ENCODE measurements at places on chromosomes 11 and 22. TPM values are rescaled to one million over a fixed set of nuclear protein-coding genes. Genes with fewer than 3 reads are reported as not detected.
A peak's percentile ranks its signal among the peaks of the same experiment; 100 is the strongest.

GRCh38 chr22:37996079-37996478 is 11.7 kb upstream of the SOX10 start:
- DNase-seq: no peak

Gene ELFN2
- 1.3 TPM for polyA plus RNA-seq

GRCh38 chr22:42294034-42294985 is 23.9 kb upstream of the TCF20 start:
- no peak for DNase-seq

Gene SCUBE1
- 1.1 TPM for polyA plus RNA-seq

- DNase-seq: no peak
Measured at GRCh38 chr22:47029244-47030074, 267.0 kb downstream of the TBC1D22A start.

Gene OR51G1
- polyA plus RNA-seq: not detected

Gene ANKRD13D
- polyA plus RNA-seq: 33.2 TPM

Gene ZP1
- not detected for polyA plus RNA-seq

DNA sequence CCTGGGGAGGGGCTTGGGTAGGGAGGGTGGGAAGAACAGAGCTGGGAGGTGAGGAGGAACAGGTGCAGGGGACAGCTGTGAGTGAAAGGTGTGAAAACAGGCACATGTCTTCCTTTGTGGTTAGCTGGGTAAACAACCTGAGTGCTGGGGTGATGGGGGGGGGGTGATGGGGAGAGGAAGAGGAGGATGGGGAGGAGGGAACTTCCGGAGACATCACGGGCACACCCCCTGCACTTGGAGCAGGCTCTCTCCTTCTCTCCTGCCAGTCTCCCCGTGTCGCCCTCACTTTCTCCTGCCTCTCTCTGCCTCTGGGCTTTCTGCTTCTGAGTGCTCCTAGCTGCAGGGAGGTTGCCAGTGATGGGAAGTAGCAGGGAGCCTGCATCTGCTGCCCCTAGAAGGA is 8.8 kb downstream of the CXCR5 start:
- no peak for DNase-seq

Gene STIP1
- polyA plus RNA-seq: 196 TPM

GRCh38 chr11:59559886-59560285 is 48.5 kb downstream of the OR4D9 start:
- DNase-seq: no peak

DNA sequence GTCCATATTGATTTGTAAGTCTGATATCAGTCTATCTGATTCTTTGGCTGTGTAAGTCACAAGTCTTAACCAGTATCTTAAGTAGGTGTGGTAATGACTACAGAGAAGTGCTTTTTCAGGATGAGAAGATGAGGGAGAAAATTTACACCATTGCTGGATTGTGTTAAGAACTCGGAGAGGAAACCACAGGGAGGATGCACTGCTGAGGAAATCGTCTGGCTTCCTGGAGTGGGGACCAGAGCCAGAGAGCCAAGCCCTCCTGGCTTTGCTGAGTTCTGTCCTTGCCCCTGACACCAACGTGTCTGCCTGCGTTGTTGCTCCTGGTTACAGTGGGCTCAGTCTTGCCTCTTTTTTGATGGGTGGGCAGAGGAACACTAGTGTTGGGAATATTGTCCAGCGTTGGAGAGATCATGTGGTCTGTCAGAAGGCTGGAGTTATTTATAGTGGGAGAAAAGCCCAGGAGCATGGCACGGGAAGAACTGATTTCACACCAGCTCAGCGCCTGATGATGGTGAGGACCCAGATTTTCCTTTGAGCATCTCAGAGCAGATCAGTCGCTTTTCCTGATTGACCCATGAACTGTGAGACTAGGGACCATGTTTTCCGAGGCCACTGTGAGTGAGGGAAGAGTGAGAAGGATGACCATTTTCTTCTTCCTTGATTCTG is 29.6 kb downstream of the MARK2 start:
- no peak for DNase-seq

GRCh38 chr11:61861634-61862033 is 29.7 kb downstream of the FADS3 start:
- no peak for DNase-seq

GRCh38 chr11:126438272-126438671 is 82.8 kb downstream of the ST3GAL4 start:
- no peak for DNase-seq

Gene KRTAP5-1
- polyA plus RNA-seq: not detected

- DNase-seq: no peak
Measured at GRCh38 chr22:43090130-43090789, 1.1 kb upstream of the TTLL1 start.

GRCh38 chr11:79430280-79430679 is 10.6 kb downstream of the TENM4 start:
- DNase-seq: no peak

Gene ANKK1
- polyA plus RNA-seq: 0.22 TPM

DNA sequence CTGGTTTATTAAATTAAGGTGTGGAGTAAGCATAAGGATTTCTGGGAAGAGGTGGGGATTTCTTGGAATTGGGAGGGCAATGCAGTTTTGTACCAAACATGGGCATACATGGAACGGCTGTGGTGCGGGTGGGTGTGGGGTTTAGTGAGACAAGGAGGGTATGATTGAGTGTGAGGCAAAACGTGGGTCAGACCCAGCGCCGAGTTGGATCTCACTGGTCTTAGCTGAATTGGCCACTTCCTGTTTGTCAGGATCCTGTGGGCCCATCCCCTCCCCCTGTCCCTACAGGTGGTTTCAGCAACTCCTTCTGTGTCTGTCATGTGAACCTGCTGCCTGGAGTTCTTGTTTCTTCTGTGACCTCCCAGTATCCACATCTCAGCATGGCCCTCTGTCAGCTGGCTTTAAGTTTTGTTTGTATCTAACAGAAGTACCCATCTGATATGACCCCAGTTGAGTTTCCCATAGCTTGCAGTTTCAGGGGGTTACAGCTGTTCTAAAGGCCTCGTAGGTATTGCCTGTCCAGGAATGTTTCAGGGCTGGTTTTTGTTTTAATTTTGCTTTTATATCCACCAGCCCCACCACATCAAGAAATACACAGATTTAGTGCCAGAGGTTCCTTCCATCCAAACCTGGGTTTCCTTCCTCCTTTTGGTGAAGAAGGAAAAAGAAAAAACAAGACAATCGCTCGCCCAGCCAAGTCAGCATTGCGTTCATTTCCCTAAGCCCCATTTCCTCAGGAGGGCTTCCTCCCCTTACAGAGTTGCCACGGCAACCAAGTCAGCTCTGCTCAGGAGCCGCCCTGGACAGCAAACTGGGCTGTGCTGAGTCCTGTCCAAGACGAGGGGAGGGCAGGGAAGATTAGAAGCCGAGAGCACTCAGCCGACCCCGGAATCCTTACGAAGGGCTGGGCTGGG is 6.0 kb downstream of the APOL1 start:
- peak; percentile 44 for DNase-seq

DNA sequence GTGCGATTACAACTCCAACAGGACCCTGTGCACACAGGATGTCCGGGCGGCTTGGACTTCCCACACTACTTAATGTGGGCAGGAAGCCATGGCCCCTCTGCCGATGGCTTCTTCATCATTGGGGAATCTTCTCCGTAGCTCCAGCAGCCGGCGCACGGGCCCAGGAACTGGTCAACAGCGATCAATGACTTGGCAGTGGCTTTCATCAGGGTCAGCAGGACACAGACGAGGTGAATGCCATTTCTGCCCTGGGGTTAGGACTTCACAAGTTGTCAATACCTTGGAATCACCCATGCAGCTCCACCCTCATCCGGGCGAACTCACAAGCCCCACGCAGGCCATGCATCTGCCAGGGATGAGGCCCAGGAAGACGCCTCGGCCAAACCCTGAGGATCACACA is 645.7 kb downstream of the BRD1 start:
- no peak for DNase-seq

DNA sequence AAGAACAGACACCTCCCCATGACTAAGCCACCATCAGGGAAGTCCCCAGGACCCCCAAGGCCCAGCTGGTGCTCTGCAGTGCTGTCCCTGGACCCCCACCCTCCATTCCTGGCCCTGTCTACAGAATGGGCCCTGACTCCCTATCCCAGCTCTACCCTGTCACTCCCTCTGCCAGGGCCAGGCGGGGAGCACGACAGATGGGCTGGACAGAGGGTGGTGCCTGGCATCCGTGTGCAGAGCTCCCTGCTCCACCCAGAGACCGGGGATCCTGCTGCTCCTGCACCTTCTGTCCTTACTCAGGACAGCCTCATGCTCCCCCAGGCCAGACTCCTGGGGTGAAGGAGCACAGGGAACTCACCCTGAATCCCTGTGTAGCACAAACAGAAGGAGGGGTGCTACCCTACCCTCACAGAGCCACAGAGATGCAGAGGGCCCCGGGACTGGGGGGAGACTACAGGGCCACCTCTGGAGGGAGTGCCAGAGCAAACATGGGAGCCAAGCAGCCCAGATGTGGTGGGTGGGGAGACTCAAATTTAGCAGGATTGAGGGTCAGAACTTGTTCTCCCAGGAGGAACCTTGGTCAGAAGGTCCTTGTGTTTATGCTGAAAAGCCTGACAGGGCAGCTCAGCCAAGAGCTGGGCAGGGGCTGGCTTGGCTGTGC is 2.0 kb downstream of the ARVCF start:
- no peak for DNase-seq

DNA sequence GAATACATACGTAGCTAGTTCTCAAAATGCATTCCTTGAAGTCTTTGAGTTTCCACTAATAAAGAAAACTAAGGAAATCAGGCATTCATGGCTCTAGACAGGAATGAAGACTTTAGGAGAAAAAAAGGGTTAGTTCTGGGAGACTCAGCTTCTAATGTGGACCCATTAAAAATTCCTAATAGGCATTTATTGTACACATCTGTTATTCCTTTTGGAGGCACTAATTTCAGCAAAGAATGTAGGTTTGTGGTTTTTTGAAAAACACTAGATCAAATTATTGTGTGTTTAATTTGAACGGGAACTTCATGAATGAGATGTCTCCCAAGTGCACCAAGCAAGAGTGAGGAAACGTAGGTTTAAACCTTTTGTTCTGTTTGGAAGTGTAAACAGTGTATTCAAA is 42.7 kb downstream of the PARVA start:
- DNase-seq: no peak

Gene SLC22A12
- not detected for polyA plus RNA-seq

DNA sequence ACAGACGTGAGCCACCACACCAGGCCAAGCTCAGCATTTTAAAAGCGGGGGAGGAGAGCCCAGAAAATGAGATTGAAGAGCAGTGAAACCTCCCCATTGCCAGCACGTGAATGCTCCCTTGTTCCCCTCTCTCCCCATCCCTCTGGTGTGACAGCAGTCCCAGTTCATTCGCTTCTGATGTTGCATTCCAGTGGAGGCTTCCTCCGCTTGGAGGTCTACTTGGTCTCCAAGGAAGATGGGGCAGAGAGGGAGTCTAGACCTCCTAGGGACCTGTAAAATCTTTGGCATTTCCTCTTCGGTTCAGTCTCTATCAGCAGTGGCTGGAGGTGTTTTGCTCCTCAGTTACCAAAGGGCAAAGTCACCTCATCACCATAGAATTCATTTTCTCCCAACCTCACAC is 30.2 kb upstream of the EP300 start:
- DNase-seq: no peak

Gene NCAM1
- polyA plus RNA-seq: 30.1 TPM

Gene TBX1
- 11.1 TPM for polyA plus RNA-seq

- no peak for DNase-seq
Measured at GRCh38 chr11:128825050-128825784, 41.9 kb downstream of the KCNJ1 start.

DNA sequence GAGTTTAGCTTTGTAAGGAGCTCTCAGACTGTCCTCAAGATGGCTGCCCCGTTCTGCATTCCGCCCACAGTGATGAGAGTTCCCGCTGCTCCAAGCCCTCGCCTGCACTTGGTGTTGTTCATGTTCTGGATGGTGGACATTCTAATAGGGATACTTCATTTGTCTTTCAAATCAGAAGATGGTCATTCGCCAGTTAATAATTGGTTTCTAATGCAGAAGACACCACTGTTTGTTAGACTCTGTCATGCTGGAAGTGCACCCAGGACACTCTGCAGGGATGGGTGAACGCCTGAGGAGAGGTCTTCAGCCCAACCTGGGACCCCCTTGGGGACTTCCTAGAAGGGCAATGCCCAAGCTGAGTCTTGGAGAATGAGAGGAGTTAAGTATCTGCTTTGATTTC is 836.4 kb downstream of the TBC1D22A start:
- DNase-seq: no peak

- DNase-seq: no peak
Measured at GRCh38 chr11:16012125-16012751, 344.1 kb downstream of the SOX6 start.

GRCh38 chr11:61910187-61911127 is 6.9 kb downstream of the RAB3IL1 start:
- no peak for DNase-seq

All from right lung (tissue), 10 donors.